ENCODE measurements at places on chromosomes 7 and 10.

- ATAC-seq = no peak
Observed at GRCh38 chr7:131836733-131837132, 280.3 kb upstream of the PODXL start.

DNA sequence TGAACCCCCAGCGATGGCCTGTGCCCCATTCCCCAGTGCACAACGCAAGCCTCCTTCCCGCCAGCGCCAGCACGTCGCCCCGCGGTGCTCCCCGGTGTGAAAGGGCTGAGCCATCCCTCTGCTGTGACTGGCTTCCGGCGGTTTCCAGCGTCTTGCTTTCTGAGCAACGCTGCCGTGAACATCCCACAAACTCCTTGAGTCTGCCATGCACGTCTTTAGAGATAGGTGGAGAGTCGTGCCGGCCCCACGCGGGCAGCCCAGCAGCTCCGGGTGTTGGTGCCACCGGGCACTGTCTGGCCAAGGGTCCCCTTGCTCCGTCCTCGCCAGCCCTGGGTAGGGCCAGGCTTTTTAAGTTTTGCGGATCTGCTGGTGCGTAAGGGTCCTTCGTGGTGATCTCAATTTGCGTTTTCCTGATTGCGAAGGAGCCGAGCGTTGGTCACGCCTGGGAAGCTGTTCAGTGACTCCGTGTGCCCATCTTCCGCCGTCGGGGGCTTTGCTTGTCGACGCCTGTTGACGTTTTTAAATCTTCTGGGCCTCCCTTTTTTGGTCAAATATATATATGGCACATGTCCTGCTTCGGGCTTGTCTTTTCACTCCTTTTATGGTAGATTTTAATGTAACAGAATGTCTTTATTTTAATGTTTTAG, 70.6 kb downstream of the FOXL3 start:
- ATAC-seq = peak; percentile 68

DNA sequence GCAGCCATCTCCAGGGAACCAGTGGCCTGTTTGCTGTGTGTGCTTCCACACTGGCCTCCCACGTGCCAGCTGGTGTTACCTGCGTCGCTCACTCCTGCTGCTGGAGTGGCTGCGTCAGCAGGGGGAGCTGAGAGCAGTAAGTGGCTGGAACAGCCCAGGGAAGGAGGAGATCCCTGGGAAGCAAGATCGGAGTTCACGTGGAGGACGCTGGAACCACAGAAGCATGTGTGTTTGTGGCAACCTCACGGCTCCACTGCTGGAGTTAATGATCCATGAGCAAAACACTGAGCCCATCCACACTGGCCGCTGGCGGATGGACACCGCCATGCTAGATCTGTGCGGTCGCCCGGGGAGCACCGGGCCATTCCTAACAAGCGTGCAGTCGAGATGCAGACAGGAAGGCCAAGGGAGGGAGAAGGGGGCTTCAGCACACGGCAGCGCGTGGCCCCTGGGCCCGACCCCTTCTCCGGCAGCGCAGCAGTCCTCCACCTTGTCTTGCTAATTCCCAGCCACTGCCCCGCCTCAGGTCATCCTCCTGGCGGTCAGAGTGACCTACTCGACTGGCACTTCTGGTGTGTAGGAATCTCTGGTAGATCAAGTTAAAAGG, 68.5 kb upstream of the EEPD1 start:
- no peak for ATAC-seq

- ATAC-seq = no peak
Observed at GRCh38 chr7:77403957-77404356, 12.2 kb downstream of the GSAP start.

DNA sequence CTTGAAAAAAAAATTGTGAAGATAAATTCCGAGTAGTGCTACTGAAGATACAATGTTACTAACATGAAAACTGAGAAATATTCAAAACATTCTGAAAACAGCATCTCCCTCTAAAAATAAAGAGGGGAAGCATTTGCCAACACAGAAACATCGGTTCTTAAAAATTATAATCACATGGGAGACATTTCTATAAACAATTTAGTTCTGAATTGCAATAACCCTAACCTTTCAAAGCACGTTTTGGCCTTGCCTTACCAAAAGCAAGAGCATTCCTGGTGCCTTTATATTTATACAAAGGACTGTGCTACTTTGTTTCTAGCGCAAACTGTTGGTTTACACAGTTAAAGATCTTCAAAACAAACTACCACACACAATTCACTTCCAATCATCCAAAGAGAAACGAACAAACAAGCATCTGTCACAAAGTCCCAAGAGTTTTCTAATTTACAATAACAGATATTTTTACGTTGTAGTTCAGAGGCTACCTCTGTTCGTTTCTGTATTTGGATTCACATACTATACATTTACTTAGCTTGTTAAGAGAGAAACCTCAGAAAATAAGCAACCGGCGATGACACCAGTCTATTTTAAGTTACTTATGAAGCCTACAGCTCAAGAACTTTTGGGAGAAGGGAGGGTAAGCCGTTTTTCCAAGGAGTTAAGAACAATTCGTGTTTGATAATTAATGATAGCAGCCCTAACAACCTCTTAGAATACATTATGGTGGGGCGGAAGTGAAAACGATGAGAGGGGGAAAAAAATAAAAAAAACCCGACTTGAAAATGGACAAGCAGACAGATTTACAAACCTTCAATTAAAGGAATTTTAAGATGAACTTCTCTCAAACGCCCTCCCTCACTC, 1.3 kb downstream of the ABI1 start:
- no peak for ATAC-seq

GRCh38 chr10:31000071-31000782, 31.4 kb downstream of the ZNF438 start:
- no peak for ATAC-seq

Measured in activated CD4-positive, CD25-positive, alpha-beta regulatory T cell treated with anti-CD3 and anti-CD28 coated beads, Interleukin-2, amount 50 U/mL, for 24 hours (primary cell).